Cortex of kidney (tissue), 1 donor: ENCODE measurements at places on chromosomes 16 and 17.

DNA sequence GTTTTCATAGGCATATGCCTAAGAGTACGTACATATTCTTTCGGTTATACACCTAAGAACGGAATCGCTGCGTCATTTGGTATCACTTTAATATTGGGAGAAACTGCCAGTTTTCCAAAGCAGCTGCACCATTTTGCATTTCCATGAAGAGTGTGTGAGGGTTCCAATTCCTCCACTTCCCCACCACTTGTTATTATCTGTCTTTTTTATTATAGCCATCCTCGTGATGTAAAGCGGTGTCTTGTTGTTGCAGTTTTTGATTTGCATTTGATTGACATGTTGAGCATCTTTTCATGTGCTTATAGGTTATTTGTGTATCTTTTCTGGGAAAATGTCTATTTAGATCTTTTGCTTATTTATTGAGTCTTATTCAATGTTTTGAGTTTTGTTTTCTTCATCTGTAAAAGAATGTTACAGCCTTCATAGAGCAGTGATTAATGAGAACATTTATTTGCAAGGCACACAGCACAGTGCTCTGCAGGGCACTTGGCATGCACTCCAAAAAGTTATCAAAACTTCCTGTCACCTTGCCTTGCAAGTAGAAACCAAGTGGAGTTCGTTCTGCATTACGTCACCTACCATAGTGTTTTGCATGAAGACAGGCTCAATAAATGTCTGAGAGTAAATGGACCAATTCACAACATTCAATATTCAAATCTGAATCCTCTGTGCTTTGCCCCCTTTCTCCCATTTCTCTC, 26.6 kb upstream of the ST6GALNAC1 start:
- DNase-seq = no peak

DNA sequence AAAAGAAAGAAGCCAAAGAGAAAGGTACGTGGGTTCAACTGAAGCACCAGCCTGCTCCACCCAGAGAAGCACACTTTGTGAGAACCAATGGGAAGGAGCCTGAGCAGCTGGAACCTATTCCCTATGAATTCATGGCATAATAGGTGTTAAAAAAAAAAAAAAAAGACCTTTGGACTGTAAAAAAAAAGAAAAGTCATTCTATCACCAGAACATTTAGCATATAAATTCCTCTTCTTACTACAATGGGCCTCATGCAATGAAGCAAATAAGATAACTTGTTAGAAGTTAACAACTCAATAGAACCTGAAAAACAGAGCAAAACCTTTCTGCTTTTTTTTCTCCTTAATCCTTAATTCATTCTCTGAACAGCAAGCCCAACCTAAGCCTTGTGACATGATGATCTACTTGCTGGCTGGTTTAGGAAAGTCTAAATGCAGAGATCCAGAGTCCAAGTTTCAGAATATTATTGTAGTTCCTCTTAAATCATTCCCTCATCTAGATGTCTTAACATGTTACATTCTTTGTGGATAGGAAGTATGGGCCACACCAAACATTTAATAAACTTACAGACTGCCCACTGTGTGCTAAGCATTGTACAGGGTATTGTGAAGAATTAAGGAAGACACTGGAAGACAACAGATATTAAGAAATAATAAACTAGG, 45.4 kb downstream of the BRCA1 start:
- no peak for DNase-seq

GRCh38 chr17:16866436-16866835, 105.5 kb downstream of the TNFRSF13B start:
- no peak for DNase-seq

DNA sequence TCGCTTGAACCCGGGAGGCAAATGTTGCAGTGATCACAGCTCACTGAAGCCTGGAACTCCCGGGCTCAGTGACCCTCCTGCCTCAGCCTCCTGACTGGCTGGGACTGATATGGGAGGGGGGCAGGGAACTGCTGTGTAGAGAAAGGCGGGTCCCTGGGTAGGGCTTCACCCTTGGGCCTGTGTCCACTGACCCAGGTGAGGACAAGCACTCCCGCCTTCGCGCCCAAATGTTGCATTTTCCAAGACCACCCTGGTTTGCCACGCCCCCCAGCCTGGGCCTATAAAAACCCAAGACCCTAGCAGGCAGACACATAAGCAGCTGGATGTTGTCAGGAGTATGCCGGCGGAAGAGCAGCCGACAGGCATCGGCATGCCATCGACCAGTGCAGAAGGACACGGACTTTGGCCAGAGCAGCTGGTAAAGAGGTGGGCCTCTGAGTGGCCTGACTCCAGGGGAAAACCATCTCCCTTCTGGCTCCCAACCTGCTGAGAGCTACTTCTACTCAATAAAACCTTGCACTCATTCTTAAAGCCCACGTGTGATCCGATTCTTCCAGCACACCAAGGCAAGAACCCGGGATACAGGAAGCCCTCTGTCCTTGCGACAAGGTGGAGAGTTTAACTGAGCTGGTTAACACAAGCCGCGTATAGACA, 19.1 kb downstream of the SMYD4 start:
- no peak for DNase-seq
